ENCODE measurements at places on chromosomes 7 and 10. TPM values are rescaled to one million over a fixed set of nuclear protein-coding genes. Genes with fewer than 3 reads are reported as not detected.

GRCh38 chr10:28878236-28878970, 201.1 kb downstream of the BAMBI start:
- no peak for DNase-seq
- no peak overlapping the region for H3K4me3 ChIP-seq
- peaks cover 2% of the 10 kb centered on the region for H3K4me1 ChIP-seq
- H3K27ac ChIP-seq, result no peak overlapping the region
- no peaks in the 10 kb centered on the region for H3K36me3 ChIP-seq

DNA sequence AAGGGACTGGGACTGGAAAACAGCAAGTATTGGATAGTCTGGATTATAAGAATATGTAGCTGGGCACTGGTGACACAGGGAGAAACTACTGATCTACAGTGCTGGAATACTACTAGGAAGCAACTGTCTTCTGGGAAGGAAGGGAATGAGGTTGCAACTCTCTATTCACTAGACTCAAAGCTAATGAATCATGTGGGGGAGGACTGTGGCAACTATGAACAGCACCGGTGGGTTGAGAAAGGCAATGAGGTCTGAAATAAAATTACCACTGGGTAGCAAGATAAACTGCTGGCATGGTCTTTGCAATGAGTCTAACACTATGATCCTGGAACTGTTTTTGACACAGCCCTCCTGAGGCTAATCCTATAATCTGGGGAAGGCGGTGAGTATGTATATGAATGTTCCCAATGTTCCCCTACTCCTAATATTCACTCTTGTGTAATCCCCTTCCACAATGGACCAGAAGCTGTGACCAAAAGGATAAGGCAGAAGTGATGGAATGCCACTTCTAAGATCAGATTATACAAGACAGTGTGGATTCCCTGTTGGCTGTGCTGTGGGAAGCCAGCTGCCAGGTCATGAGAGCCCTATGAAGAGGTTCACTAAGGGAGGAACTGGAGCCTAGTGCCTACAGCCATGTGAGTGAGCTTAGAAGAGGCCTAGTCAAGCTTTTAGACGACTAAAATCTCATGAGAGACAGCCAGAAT, 101.3 kb upstream of the DNAJB12 start:
- no peak overlapping the region for H3K4me3 ChIP-seq
- DNase-seq, result peak; percentile 65
- H3K27me3 ChIP-seq, result no peaks in the 10 kb centered on the region
- H3K36me3 ChIP-seq, result no peaks in the 10 kb centered on the region
- no peaks in the 10 kb centered on the region for H3K4me1 ChIP-seq

- H3K36me3 ChIP-seq, result no peaks in the 10 kb centered on the region
- H3K27me3 ChIP-seq, result no peaks in the 10 kb centered on the region
- H3K4me3 ChIP-seq, result no peak overlapping the region
Measured at GRCh38 chr10:100413173-100413572, 49.6 kb upstream of the WNT8B start.

DNA sequence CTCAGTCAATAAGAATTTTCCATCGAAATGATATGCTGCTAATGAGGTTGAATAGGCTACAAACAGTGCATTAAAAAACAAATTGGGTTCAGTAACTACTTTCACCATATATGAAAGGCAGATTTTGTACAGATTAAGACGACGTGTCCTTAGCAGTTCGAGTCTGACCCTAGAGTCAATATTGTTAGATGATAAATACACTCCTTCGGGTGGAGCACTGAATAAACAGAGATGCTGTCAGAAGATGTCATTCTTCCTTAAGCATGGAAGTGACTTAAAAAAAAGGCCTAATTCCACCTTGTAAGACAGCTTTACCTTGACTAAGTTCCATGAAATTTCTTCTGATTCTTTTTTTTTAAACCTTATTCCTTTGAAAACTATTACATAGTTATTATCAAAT, 5.8 kb upstream of the AGR2 start:
- no peak overlapping the region for H3K4me3 ChIP-seq
- H3K27me3 ChIP-seq, result no peaks in the 10 kb centered on the region
- H3K4me1 ChIP-seq, result no peaks in the 10 kb centered on the region
- no peaks in the 10 kb centered on the region for H3K36me3 ChIP-seq
- DNase-seq, result no peak
- H3K27ac ChIP-seq, result no peak overlapping the region

HABP2 gene
- total RNA-seq, result 0.97 TPM

HMX2 gene
- not detected for total RNA-seq

C10orf53 gene
- not detected for total RNA-seq

DNA sequence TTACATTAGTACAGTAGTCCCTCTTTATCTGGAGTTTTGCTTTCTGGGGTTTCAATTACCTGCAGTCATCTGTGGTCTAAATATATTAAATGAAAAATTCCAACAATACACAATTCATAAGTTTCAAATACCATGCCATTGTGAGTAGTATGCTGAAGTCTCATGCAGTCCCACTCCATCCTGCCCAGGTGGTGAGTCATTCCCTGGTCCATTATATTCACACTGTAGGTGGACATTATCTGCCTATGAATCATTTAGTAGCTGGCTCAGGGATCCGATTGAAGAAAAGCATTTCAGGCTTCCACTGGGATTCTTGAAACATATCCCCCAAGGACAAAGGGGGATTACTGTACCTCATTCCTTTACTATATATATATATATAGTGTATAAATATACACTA, 298.2 kb upstream of the GALNT17 start:
- DNase-seq, result no peak
- H3K4me3 ChIP-seq, result no peak overlapping the region
- no peaks in the 10 kb centered on the region for H3K36me3 ChIP-seq

- H3K27ac ChIP-seq, result no peak overlapping the region
- H3K4me1 ChIP-seq, result peaks cover 7% of the 10 kb centered on the region
- H3K36me3 ChIP-seq, result no peaks in the 10 kb centered on the region
Measured at GRCh38 chr10:132110111-132110521, 44.4 kb downstream of the JAKMIP3 start.

GNAT3 gene
- not detected for total RNA-seq

DNA sequence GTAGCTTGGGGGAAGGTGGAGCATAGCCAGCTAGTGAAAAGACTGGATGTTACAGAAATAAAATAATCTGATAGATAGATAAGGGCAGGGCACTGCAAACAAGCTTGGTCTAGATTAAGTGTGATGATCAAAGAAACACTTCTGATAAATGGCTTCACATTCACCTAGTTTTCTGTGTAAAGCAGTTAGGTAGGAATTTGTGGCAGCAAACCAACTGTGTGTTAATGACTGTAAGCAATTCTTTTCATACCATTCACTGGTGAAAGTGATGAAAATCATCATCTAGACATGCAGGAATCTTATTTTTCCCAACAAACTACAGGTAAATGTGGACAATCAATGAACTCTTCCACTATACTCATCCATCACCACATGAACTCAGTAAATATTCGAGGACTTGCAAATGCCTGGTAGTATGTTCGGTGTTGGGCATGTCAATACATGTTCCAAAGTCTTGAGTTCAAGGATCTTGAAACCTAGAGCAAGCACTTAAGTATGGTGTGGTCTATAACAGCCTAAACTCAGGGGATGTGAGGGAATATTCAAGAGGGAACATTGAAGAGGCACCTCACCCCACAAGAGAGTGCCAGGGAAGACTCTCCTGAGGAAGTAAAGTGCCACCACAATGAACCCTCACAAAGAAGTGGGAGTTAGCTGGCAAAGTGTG, 20.5 kb downstream of the PON3 start:
- no peak overlapping the region for H3K4me3 ChIP-seq
- no peaks in the 10 kb centered on the region for H3K4me1 ChIP-seq
- no peaks in the 10 kb centered on the region for H3K27me3 ChIP-seq
- H3K27ac ChIP-seq, result no peak overlapping the region
- no peak for DNase-seq

GRCh38 chr7:9889554-9889953, 1084.1 kb upstream of the PHF14 start:
- no peak overlapping the region for H3K27ac ChIP-seq
- no peak for DNase-seq
- no peaks in the 10 kb centered on the region for H3K27me3 ChIP-seq
- no peaks in the 10 kb centered on the region for H3K36me3 ChIP-seq
- H3K4me1 ChIP-seq, result no peaks in the 10 kb centered on the region

- no peaks in the 10 kb centered on the region for H3K27me3 ChIP-seq
- H3K4me1 ChIP-seq, result no peaks in the 10 kb centered on the region
- no peaks in the 10 kb centered on the region for H3K36me3 ChIP-seq
- peak; percentile 32 for DNase-seq
- H3K27ac ChIP-seq, result no peak overlapping the region
Measured at GRCh38 chr10:24894309-24894708, 58.1 kb downstream of the PRTFDC1 start.

DNA sequence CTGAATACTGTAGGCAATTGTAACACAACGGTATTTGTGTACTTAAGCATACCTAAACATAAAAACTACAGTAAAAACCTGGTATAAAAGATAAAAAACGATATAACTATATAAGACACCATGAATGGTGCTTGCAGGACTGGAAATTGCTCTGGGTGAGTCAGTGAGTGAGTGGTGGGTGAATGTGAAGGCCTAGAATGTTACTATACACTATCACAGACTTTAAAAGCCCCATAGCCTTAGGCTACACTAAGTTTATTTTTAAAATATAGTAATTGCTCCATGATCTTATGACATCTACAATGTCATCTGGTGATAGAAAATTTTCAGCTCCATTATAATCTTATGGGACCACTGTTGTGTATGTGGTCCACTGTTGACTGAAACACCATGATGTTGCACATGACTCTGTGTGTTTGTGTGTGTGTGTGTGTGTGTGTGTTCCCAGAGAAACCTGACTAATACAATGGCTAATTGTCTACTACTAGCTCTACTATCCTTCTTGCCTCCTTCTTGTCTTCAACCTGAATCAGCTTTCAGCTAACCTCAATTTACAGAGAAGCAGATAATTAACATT, 27.6 kb upstream of the PRPF18 start:
- H3K4me3 ChIP-seq, result no peak overlapping the region
- no peak for DNase-seq
- no peaks in the 10 kb centered on the region for H3K27me3 ChIP-seq
- H3K27ac ChIP-seq, result no peak overlapping the region
- H3K4me1 ChIP-seq, result no peaks in the 10 kb centered on the region

PDZD7 gene
- 0.79 TPM for total RNA-seq

Measured in endodermal cell (in vitro differentiated cells).